ENCODE measurements at places on chromosomes 13 and 19. TPM values are rescaled to one million over a fixed set of nuclear protein-coding genes. Genes with fewer than 3 reads are reported as not detected.
A peak's percentile ranks its signal among the peaks of the same experiment; 100 is the strongest.

Gene NXNL1
- not detected for total RNA-seq

Gene LRRC25
- not detected for total RNA-seq

- H3K4me3 ChIP-seq: no peak overlapping the region
Observed at GRCh38 chr13:33045851-33046592, 29.8 kb downstream of the KL start.

Gene NRTN
- 2.1 TPM for total RNA-seq

Gene ICAM4
- total RNA-seq: not detected

DNA sequence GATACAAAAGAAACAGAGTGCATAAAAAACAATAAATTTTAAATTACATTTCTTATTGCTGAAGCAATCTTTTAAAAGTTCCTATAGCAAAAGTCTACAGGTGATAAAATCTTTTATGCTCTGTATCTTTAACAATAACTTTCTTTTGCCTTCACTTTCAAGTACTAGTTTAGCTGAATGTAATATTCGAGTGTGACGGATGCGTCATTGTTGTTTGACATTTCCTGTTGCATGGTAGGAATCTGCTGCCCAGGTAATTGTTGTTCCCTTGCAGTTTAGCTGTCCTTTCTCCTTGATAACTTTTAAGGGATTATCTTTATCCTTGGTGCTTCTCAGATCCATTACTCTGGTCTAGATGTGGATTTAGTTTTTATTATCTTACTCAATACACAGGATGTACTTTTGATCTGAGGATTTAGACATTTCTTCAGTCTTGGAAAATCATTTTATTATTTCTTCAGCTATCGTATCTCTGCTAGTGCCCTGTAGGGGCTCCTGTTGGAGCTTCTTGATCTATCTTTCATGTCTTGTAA is 2.1 kb upstream of the CPB2 start:
- peaks cover 4% of the 10 kb centered on the region for H3K27me3 ChIP-seq
- no peak overlapping the region for H3K4me3 ChIP-seq
- H3K27ac ChIP-seq: no peak overlapping the region
- DNase-seq: no peak
- H3K4me1 ChIP-seq: peaks cover 19% of the 10 kb centered on the region
- H3K36me3 ChIP-seq: no peaks in the 10 kb centered on the region

GRCh38 chr13:84951128-84951527 is 848.1 kb downstream of the SLITRK6 start:
- no peaks in the 10 kb centered on the region for H3K36me3 ChIP-seq
- no peak overlapping the region for H3K27ac ChIP-seq
- no peaks in the 10 kb centered on the region for H3K4me1 ChIP-seq
- no peak overlapping the region for H3K4me3 ChIP-seq
- no peaks in the 10 kb centered on the region for H3K27me3 ChIP-seq
- DNase-seq: no peak

DNA sequence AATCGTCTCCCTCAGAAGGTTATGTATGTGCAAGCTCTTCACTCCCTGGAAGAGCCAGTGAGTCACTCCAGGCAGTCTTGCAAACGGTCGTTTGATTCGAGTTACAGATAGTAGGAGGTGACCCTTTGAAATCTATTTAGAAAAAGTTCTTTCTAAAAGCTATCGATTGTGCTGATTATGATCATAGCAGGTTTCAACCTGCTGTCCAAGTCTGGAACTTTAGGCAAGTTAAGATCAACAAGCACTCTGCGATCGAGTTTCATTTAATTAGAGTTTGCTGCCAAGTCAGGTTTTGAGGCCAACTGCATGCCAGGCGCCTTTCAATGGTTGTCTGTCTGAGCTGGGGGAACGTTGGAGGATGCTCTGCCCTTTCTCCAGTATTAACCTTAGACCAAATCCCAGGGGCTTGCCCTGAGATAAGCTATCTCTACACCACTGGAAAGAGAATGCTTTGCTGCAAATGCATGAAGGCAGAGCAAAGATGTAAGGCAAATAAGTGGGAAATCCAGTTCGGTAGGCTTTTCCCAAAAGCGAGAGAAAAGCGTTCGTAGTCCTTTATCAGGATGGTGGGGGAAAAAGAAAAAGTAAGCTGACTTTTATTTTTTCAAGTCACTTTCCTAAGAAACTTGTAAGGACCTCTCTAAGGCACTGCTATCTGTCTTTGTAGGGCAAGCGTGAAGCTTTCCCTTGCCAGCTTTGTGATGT is 287.5 kb downstream of the ATP8A2 start:
- H3K36me3 ChIP-seq: no peaks in the 10 kb centered on the region
- H3K27me3 ChIP-seq: peaks cover 6% of the 10 kb centered on the region
- peak overlapping the region; percentile 51 for H3K27ac ChIP-seq
- H3K4me1 ChIP-seq: peaks cover 12% of the 10 kb centered on the region
- DNase-seq: no peak
- H3K4me3 ChIP-seq: peak overlapping the region; percentile 9

Gene IGLON5
- total RNA-seq: 44.8 TPM

Gene LILRB1
- total RNA-seq: not detected

All from progenitor cell of endocrine pancreas (in vitro differentiated cells).